ENCODE measurements at places on chromosomes 5 and 9. TPM values are rescaled to one million over a fixed set of nuclear protein-coding genes. Genes with fewer than 3 reads are reported as not detected.

TMEM215 gene
- total RNA-seq, result 0.33 TPM

MAML1 gene
- total RNA-seq, result 7.9 TPM

AGGF1 gene
- total RNA-seq, result 27.8 TPM

F2RL1 gene
- 185 TPM for total RNA-seq

DNA sequence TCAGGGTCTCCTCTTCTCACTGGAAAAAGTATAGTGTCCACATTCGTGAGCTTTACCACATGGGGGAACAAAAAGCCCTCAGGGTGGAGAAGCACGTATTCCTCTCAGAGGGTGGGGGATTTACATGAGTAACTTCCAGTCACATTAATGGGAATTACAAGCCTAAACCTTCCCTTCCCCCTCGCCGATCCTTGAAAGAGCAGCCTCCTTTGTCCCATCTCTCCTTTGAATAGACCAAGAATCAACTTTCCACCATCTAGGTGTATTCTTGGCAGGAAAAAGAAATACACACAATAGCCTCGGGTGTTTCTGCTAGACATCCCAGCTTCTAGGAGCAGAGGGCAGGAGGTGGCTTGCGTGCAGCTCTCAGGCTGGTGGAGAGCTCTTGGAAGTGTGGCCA, 144.4 kb downstream of the ZNF462 start:
- DNase-seq, result no peak

GRCh38 chr5:122727112-122727541, 47.8 kb upstream of the SNX2 start:
- peak; percentile 67 for DNase-seq

- no peak for DNase-seq
Measured at GRCh38 chr5:134913795-134914194, 8.9 kb downstream of the PCBD2 start.

GRCh38 chr5:159290741-159291140, 27.7 kb downstream of the UBLCP1 start:
- no peak for DNase-seq

DNA sequence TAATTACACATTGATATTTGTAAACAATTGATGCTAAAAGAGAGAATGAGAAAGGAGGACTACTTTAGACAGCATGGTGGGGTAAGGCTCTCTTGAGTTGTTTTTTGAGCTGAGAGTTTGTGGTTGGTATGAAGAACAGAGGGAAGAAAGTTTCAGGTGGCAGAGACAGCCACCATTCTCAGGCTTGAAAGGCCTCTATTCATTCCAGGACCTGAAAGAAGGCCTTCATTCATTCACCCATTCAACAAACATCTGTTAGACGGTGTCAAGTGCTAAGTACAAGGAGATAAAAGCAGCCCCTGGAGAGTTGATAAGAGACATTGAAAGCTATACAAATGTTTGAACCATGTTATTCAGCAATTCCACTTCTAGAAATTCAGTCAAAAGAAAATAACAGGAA, 21.7 kb upstream of the ADAM19 start:
- DNase-seq, result no peak

GRCh38 chr9:70293214-70293613, 34.4 kb downstream of the SMC5 start:
- no peak for DNase-seq

- peak; percentile 44 for DNase-seq
Measured at GRCh38 chr9:15135164-15135792, 171.7 kb downstream of the TTC39B start.

GRCh38 chr9:119841016-119841415, 471.8 kb upstream of the BRINP1 start:
- DNase-seq, result no peak

DNA sequence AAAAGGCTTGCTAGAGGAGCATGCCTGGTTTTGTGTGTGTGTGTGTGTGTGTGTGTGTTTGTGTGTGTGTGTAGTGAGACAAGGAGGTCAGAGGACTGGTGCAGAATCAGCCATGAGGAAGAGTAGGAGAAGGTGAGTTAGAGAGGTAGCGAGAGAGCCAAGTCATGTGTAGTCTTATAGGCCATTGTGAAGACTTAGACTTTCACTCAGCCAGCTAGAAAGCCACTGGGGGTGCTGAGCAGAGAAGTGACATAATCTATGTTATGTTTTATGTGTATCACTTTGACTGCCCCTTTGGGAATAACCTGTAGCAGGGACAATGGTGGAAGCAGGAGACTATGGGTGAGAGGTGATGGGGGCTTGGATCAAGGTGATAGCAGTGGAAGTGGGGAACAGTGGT, 180.5 kb upstream of the CLINT1 start:
- DNase-seq, result no peak

DNA sequence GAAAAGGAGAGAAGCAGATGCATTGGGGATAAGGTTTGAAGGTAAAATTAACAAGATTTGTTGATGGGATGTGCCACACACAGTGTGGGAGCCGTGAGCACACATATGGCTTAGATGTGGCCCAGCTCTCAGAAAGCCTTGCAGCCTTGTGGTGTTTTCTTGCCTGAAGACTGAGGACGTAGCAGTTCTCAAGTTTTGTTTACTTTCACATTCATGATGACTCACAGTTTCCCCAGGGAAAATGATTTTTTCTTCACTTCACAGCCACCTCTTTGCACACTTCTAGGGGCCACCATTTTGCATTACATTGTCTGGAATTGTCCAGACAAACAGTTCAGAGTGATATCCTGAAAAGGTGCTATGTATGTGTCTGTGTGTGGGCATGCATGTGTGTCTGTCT, 126.2 kb downstream of the BASP1 start:
- DNase-seq, result peak; percentile 83

DNA sequence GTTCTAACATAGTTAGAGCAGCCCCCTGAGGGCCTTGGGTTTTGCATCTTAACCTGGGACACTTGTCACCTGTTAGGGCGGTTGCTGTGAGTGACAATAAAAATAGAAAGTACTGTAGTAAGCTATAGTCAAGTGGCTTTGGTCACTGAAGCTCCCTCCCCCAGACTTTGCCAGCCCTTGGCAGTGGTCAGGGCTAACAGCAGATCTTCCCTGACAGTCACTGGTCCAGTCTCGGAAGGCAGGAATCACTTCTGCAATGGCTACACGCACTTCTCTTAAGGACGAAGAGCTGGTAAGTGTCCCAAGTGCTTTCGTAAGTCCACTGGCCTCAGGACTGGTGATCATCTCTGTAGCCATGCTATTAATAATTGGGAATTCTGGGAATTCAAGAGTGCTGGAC, 115.0 kb upstream of the RUSC2 start:
- no peak for DNase-seq

DNA sequence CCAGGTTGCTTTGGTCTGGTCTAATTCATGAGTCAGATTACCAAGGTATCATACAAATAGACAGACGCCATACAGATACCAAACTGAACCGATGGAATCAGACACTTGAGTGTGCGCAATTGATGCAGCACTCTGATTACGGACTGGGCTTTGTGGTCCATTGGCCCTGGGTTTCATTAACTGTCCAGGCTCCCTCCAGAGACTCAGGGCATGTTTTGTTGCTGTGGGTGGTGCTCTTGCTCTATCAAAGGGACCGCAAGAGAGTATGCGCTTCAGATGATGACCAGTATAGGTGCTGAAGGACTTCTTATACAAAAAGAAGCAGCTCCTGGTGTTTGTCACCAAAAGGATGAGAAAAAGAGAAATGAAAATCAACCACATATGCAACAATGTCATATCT, 36.9 kb upstream of the ANKRD55 start:
- peak; percentile 35 for DNase-seq

DNA sequence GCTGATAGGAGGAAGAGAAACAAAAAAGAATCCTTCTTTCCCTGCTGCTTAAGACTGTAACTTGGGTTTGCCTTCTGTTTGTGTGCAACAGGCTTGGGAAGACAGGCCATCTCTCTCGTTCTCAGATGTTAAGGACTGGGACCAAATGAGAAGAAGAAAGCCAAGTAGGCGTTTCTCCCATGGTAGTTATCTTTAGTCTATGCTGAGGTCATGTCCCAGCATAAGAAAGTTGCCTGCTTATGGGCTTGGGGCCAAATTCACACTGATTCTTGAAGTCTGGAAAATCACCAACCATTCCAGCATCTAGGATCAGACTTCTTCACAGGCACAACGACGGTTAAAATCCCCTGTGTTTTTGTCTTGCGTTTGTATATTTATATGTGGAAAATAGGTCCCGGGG, 44.2 kb upstream of the PALM2AKAP2 start:
- no peak for DNase-seq

GRCh38 chr9:69678843-69679538, 6.8 kb upstream of the APBA1 start:
- no peak for DNase-seq

GRCh38 chr9:77980622-77981021, 51.0 kb downstream of the GNAQ start:
- no peak for DNase-seq

DNA sequence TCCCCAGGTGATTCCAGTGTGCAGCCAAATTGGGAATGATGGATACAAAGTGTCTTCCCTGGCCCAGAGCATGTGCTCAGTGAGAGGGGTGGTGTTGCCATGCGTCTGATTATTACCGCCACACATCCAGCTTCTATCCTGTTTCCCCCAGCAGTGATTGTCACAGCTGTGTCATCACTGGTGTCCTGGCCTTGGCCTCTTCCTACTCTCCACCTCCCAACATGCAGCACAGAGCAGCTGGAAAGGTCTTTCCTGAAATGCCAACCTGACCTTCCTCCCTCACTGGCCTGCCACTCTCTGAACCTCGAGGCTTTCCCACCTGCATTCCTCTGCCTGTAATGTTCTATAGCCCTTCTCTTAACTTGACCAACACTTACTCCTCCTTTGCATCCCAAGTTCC, 60.0 kb downstream of the TMOD1 start:
- no peak for DNase-seq

DNA sequence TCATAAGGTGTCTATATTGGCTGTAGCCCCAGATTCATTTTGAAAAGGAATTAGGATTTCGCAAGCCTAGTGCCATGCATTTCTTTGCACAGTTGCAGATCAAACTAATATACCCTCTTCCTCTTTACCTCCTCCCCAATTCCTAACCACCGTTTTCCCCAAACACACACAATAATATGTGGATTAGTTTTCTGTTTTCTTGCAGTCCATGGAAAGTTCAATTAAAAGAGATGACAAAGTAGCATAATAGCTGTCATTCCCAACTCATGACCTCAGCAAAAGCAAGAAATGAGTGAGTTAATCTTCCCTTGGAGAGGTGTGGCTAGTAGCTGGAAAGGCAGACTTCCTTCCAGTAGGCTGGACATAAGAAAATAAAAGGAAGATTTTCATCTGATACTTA, 349.1 kb downstream of the TMEM232 start:
- no peak for DNase-seq

GRCh38 chr5:172906436-172906835, 52.8 kb upstream of the RPL26L1 start:
- DNase-seq, result peak; percentile 46

DNA sequence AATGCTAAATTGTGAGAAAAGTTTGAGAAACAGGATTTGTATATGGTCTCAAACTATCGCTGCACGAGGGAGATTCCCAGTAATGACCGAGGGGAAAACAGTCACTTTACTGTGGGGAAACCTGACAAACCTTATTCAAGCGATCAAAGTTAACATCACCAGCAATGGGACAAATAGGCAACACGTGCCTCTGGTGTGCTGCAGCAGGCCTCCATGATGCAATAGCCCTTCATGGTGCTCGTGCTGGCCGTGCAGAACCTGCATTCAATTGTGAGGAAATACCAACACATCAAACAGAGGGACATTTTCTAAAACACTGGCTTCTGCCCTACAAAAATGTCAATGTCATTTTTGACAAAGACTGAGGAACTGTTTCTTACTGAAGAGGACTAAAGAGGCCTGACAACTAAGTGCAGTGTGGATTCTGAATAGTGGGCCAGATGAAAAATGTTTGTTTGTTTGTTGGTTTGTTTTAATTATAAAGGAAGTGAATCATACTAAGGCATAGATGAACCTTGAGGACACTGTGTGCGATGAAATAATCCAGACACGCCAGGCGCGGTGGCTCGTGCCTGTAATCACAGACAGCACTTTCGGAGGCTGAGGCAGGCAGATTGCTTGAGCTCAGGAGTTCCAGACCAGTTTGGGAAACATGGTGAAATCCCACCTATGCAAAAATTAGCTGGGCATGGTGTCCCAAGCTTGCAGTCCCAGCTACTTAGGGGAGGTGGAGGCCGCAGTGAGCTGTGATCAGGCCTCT, 17.6 kb upstream of the MARCHF6 start:
- no peak for DNase-seq

DNA sequence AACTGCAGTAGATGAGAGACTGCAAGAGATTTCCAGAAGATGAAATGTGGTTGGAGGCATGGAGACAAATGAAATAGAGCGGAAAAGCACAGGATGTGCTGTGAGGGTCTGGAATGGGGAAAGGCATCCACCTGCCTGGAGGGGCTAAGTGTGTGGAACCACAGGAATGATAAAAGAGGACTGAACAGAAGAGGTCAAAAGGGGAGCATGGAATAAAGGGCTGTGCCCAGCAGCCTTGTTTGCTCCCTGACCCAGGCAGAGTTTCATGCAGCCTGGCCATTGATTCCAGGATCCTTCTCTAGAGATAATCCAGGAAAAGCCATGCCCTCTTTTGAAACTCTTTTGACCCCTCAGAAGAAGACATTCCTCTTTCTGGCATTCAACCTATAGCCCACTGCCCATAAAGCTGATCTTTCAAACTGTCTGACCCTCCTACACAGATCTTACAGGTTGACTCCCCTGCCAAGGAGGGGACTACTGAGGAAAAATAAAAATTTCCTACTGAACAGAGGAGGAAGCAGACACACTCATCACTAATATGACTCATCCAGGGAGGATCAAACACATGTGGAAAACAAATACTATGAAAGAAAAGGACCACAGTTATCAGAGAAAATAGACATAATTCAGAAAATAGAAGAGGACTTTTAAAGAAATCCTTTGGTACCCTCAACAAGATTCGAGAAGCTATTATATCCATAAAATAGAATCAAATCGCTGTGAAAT, 273.5 kb upstream of the PCSK5 start:
- DNase-seq, result no peak

DNA sequence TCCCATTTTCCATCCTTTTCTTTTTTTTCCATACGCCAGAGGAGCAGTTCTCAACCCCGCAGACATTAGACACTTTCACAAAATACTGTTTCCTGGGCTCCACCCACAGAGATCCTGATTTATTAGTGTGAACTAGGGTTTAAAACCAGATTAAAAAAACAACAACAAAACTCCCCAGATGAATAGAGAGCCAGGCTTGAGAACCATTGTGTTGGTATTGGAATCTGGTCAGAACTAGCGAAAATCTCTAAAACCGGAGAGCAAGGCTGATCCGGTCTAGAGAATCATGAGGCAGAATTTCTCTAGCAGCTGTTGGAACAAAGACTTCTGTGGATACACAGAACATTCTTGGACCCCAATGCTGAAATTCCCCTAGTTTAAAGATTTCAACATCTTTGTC, 173.0 kb downstream of the PCSK1 start:
- no peak for DNase-seq

DNA sequence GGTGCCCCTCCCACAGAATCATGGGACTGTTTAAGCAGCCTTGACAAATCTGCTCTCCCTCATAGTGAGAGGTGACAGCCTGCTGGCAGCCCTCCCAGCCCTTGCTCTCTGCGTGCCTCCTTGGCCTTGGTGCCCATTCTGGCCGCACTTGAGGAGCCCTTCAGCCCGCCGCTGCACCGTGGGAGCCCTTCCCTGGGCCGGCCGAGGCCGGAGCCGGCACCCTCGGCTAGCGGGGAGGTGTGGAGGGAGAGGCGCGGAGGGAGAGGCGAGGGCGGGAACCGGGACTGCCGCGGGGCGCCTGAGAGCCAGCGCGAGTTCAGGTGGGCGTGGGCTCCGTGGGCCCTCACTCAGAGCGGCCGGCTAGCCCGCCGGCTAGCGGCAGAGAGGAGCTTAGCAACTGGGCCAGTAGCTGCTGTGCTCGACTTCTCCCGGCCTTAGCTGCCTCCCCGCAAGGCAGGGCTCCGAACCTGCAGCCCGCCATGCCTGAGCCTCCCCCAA, 125.9 kb upstream of the MYO10 start:
- DNase-seq, result no peak

GRCh38 chr9:105425816-105426433, 21.9 kb upstream of the FSD1L start:
- no peak for DNase-seq

Measured in Daoy (cell line).